NT2/D1 (cell line): ENCODE measurements at places on chromosomes 4 and X.

DNA sequence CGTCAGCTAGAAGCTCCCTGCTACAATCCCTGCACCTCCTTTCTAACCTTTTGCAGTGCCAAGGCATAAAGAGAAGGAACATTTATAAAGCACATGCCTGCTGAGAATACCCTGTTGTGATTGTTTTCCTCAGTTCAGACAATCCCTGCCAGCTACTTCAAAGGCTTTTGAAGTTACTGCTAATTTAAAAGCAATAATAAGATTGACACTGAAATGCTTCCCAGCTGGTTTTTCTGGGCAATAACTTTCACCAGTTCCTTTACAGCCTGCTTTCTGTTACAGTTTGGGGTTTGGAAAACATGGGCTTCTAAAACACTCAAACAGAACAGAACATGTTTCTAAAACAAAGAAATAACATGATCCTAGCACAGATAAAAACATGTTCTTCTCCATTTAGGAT, 232.3 kb upstream of the CPEB2 start:
- no peak for DNase-seq

GRCh38 chr4:89797117-89797516, 39.8 kb downstream of the SNCA start:
- DNase-seq, result no peak

DNA sequence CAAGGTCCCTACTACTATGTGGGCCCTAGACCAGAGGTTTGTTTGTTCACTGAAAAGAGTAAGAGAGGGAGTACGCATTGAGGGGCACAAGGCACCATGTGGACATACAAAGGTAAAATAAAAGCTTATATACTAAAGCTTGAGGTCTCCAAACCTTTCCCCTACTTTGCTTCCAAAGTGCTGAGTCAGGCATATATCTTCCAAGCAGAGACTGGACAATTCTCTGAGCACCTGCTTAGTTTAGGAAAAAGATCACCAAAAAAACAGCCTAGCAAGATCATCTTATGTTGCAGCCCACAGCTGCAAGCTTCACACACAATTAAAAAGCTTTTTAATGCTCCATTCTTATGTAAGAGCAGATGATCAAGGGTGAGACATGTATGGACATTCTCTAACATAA, 119.5 kb downstream of the WDFY3 start:
- no peak for DNase-seq

GRCh38 chr4:18057821-18058533, 36.4 kb upstream of the LCORL start:
- no peak for DNase-seq

- no peak for DNase-seq
Measured at GRCh38 chrX:121356850-121357171, 309.4 kb downstream of the GLUD2 start.

- DNase-seq, result no peak
Measured at GRCh38 chr4:105895583-105896460, 551 bp downstream of the NPNT start.

- DNase-seq, result no peak
Measured at GRCh38 chrX:129983575-129984110, 1.2 kb downstream of the BCORL1 start.

DNA sequence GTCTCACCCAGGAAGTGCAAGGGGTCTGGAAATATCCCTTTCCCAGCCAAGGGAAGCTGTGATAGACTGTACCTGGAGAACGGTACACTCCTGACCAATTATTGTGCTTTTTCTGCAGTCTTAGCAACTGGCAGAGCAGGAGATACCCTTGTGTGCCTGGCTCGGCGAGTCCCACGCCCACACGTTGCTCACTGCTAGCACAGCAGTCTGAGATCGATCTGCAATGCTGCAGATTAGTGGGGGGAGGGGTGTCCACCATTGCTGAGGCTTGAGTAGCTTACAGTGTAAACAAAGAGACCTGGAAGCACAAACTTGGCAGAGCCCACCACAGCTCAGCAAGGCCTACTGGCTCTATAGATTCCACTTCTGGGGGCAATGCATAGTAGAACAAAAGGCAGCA, 138.5 kb downstream of the CHRDL1 start:
- DNase-seq, result peak; percentile 27

- no peak for DNase-seq
Measured at GRCh38 chrX:40011322-40012038, 86.3 kb downstream of the BCOR start.

DNA sequence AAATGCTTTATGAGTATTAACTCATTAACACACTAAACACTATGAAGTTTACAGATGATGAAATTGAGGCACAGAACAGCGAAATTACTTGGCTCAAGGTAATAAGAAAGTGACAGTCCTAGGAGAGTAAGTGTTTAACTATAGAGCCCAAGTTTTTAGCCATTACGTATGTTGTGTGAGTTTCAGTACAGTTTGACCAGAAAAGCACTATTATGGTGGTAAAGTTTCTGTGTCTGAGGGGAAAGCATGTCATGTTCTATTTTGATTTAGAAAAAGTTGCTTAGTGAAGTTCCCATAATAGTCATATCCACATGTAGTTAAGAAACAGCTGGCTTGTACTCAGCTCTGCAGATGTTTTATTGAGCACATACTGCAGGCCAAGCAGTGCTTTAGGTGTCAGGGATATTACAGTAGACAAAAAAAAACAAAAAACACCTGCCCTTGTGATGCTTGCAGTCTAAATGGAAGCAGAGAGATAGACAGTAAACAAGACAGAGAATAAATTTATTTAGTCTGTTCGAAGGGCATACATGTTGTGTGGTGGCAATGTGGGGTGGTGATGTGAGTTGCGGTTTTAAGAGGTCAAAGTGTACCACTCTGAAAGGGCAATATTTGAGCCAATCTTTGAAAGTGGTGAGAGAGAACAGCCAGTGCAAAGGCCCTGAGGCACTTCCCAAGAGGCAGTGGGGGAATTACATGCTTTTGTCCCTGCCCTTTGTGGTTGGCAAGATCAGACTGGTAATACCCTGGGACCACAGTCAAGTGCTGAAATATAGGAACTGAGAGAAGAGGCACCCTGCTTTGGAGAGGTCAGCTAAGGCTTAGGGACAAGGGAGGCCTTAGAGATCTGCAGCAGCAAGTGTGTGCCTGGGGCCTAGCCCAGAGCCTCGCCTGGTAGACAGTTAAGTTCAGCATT, 6.2 kb downstream of the TMEM131L start:
- no peak for DNase-seq

- DNase-seq, result no peak
Measured at GRCh38 chr4:117560329-117560728, 474.0 kb upstream of the NDST3 start.

DNA sequence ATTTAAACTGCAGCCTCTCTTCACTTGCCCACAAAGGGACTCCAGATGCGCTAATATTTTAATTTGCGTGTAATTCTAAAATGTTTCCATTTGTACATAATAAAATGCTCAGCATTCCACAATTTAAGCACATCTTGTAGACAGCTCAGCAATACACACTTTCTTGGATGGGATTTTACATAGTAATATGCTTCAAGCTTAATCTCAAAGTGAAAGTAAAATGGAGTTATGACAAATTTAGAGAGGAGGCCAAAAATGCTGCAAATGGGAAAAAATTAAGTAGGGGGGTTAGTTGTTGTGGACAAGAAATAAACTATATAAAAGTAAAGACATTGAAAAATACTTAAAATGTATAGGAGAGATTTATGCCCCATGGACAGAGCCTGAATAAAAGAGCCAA, 149.1 kb downstream of the FBXO8 start:
- no peak for DNase-seq

DNA sequence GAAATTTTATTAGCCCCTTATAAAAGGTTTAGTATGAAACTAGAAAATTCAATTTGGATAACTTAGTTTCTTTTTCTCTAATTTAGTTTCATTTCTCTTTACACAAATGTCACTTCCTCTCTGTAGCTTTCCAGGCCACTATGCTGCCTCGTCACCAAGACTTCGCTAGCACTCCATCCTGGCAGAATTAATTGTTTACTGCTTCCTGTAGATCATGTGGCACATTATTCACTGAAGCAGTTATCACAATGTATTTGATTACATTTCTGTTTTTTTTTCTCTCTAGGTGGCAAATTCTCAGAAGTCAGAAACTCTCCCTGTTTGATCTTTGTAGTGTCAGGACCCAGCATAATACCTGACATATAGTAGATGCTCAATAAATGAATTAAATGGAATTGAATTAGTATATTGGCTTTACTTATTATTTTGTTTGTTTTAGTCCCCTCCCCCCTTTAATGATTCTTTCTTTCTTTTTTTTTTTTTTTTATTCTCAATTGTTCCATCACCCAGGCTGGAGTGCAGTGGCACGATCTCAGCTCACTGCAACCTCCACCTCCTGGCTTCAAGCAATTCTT, 9.3 kb upstream of the SAT1 start:
- DNase-seq, result no peak

GRCh38 chr4:100609810-100610209, 92.0 kb upstream of the EMCN start:
- DNase-seq, result no peak

DNA sequence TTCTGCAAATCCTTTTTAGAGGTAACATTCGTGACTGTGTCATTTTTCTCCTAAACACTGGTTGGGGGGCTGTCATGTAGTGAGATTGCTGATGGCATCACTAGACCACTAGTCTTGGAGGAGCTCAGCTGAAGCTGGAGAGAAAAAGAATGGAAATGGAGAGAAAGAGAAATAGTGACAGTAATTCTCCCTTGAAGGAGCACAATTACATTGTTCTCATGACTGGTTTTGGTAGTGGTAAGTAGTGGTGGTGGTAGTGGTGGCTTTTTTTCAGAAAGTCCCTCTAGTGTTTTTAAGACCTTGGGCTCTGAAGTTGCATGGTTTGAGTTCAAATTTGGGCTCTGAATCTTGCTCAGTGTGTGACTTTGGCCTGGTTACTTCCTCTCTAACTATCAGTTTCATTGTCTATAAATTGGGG, 99.8 kb downstream of the LARP7 start:
- no peak for DNase-seq

- no peak for DNase-seq
Measured at GRCh38 chr4:124018383-124019317, 622.1 kb downstream of the SPRY1 start.

- no peak for DNase-seq
Measured at GRCh38 chr4:184612074-184612473, 37.2 kb downstream of the CASP3 start.

GRCh38 chr4:99832321-99832720, 15.7 kb downstream of the DAPP1 start:
- no peak for DNase-seq

DNA sequence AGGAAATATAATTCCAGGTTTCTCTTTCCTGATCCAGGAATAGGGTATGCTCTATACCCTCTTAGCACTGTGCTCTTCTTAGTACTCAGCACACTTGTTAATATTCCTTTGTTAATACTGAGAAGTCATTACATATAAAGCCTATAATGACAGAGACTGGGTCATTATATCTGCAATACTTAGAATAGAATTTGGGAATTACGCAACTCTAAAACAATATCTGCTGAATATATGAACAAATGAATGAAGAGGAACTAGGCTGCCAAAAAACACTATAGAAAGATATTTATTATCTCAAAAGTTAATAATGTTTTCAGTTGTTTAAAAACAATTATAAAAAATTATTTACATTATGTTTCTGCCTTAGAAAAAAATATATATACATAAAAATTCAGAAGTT, 36.4 kb upstream of the ANKRD50 start:
- DNase-seq, result no peak

DNA sequence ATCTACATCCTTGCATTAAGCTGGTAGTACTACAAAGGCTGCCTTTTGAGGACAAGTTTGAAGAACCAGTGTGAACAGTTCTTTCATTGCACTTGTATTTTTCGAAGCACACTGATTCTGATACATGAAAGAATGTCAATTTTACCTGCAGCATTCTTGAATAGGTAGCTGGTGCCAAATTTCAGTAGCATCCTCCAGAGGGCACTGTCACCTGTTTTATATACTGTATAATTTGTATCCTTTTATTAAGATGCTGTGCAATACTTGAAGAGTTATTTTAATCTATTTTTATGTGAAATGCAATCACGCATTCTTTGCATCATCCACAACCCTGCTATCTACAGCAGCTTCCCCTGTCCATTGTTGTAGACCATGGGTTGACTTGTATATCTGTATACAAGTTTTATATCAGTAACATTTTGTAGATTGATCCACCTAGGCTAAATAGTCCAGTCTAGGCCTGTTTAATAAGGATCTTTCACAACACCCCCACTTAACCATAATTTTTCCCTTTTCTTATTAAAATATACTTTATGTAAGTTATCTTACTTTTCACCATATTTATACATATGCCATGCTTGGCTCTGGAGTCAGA, 325.7 kb downstream of the PCDH7 start:
- no peak for DNase-seq

DNA sequence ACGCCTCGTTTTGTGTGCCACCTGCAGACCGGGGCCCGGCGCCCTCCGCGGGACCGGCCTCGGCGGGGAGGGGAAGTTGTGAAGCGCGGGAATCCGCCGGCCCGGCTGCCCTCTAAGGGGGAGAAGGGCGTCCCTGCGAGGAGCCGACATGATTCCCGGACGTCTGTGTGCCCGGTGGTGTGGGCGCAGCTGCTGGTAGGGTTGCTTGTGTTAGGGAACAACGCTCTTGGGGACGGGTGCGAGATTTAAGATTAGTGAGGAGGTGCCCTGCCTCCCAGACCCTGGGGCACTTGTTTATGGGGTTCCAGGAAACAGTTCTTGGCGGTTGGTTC, 627 bp downstream of the CDKN2AIP start:
- DNase-seq, result peak; percentile 6

DNA sequence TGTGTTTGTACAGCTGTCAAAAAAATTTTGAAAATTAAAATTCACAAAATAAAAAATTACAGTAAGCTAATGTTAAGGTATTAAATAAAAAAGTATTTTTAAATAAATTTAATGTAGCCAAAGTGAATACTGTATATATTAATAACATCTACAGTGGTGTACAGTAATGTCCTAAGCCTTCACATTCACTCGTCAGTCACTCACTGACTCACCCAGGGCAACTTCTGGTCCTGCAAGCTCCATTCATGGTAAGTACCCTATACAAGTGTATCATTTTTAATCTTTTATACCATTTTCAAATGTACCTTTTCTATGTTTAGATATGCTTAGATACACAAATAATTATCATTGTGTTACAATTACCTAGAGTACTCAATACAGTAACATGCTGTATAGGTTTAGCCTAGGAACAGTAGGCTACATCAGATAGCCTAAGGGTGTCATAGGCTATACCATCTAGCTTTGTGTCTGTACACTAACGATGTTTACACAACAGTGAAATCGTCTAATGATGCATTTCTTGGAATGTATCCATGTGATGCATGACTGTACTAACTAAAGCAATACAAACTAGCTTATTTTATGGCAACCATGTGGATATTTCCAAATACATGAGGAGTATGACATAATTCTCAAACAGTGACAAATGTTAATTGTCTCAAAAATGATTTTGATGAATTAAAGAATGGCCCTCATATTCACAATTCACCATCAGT, 13.7 kb downstream of the DDX60 start:
- no peak for DNase-seq

- no peak for DNase-seq
Measured at GRCh38 chr4:98574816-98575215, 83.6 kb downstream of the TSPAN5 start.

GRCh38 chr4:117093571-117093970, 8.2 kb upstream of the TRAM1L1 start:
- no peak for DNase-seq

GRCh38 chrX:53249408-53250042, 24.5 kb upstream of the KDM5C start:
- DNase-seq, result no peak

GRCh38 chr4:83276299-83277040, 8.1 kb downstream of the COQ2 start:
- DNase-seq, result no peak

- no peak for DNase-seq
Measured at GRCh38 chrX:102063445-102064074, 61.9 kb upstream of the TCEAL2 start.

- no peak for DNase-seq
Measured at GRCh38 chr4:18106620-18107019, 85.1 kb upstream of the LCORL start.

GRCh38 chr4:148077581-148077980, 345.7 kb downstream of the ARHGAP10 start:
- no peak for DNase-seq
